ENCODE measurements at places on chromosomes 16 and 17.
A peak's percentile ranks its signal among the peaks of the same experiment; 100 is the strongest.

DNA sequence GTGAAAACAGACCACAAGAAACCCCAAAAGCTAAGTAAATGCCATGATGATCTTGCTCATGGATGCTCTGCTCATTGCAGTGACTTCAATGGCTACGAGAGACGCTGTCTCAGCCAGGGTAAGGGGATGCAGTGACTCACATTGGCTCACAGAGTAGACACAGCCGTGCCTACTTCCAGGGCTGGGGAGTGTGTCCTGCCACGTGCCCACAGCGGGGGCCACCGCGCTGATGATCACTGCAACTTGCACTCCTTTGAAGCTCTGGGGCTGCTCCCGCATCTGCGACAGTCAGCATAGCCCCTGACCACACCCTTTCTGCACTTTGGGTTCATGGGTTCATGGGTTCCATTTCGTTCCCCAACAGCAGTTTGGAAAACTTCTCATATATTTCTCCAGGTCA, 231.4 kb upstream of the RPL38 start:
- DNase-seq: no peak

GRCh38 chr17:58487589-58488427, at the start of gene HSF5:
Gene HSF5 (minus strand): TSS chr17:58488408. CDS start chr17:58488274, 134 bp downstream.
- no peak for DNase-seq

- no peak for DNase-seq
Observed at GRCh38 chr17:46986366-46986765, 7.3 kb upstream of the RPRML start.

DNA sequence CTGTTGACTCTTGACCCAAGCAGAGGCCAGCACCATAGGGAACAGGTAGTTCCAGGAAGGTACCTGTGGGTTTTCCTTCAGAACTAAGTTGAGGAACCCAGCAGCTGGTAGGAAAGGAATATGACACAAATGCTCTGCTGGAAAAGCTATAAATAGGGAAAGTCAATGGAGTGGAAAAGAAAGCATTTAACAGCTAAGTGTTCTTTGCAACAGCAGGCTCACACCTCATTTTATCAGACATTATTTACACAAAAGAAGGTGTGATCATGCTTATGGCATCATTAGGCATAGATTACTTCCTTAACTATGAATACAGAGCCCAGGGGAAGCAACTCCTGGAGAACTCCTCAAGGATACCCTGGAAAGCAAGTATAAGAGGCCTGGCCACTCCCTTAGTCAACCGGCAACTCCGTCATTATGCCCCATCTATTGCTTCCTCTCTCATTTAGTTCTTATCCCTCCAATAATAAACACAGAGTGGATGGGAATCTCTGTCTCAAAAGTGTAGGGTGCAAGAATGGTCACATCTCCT, 128.1 kb downstream of the HS3ST2 start:
- DNase-seq: no peak

DNA sequence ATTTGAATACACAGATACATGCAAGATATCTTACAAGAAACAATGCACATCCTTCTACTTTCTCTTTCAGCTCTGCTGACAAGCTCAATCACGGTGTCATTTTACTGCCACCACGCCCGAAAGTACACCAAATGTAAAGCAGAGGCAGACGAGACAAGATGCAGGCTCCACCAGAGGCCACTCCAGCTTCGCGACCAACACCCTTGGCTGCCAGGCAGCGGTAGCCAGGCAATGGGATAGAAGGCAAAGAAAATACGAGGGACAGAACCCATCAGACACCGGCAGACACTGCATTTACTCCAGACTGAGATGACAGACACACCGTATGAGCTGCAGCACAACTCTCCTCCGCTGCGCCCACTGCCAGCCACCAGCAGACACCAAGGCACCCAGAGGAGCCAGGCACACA, 41.0 kb downstream of the USP22 start:
- peak; percentile 35 for DNase-seq

DNA sequence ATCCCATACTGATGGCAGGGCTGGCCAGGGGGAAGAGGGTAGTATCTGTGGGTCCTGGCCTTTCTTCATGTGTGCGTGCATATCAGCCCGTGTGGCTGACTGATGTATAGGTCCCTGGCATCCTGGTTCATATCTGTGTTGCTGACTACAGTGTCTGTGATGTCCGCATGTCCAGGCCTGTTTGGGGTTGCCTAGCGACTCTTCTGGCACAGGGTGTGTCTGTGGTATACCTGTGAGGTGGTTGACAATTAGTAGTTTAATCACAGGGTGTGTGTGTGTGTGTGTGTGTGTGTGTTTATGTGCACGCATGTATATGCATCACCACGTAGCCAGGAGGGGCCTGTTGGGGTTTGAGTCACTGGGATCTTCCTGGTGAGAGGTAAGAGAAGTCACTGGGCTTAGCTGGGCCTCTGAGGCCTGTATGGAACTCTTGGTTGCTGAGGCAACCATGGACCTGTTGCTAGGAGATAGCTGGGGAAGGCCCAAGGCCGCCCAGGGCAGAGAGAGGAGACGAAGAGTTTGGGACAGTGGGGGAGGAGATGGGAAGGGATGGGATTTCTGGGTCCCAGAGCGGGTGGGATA, 603 bp upstream of the TMEM95 start:
- no peak for DNase-seq

GRCh38 chr17:17328251-17328650, 25.1 kb downstream of the NT5M start:
- no peak for DNase-seq

- no peak for DNase-seq
Observed at GRCh38 chr16:85473909-85474620, 139.1 kb upstream of the GSE1 start.

- no peak for DNase-seq
Observed at GRCh38 chr16:88731699-88732098, 25.4 kb downstream of the CTU2 start.

DNA sequence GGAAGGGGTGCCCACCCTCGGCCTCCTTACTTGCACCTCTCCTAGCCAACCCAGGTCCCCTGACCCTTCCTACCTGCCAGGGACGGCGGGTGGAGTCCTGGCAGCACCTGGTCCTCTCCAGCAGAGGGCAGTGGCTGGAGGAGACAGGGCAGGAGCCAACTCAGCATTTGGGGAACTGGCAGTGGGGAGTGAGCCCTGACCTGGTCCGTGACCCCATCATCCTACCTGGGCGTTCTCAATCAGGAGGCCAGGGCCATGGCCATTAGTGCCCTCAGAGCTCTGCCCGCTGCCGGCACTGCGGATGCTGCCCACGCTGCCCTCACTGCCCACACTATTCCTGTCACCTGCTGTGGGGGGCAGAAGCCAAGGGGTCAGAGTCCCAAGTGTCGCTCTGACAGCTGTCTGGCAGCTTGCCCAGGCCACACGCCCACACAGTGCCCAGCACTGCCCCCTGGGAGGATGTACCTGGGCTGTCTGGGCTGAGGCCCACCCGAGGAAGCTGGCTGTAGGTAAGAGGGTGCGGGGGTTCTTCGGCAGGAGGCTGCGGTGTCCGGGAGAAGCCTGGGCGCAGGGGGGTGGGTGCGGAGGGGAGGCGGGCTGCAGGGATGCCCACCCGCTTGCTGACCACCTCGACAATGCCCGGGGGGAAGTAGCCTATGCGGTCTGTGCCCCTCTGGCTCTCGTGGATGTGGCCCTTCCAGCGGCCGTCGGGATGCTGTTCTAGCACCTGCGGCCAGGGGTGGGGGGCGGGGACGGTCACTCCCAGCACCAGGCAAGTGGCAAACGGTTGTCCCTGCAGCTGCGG, 10.8 kb downstream of the CASKIN2 start:
- no peak for DNase-seq

DNA sequence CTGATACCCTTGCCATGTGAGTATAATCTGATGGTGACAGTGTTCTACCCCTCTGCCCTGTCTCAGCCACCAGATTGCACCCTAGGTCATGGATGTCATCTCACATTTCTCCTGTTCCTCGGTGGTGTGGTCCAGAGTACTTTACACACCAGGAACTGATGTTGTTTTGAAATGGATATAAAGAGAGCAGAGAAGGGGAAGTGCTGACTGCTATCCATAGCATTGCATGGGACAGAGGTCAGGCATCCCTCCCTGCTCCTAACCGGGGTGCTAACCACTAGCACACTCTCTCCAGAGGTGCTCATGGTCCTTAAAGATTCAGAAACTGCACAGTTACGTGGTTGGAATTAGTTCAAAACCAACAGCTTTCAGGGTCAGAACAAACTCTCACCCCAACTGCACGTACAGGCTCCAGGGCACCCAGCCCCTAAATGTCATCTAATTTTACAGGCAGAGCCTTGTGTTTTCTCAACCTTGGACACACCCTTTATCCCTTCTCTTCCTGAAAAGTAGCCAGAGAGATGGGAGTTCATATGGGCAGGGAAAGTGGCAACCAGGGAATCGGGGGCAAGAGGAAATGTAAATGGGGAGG, 16.3 kb downstream of the TTLL6 start:
- no peak for DNase-seq

DNA sequence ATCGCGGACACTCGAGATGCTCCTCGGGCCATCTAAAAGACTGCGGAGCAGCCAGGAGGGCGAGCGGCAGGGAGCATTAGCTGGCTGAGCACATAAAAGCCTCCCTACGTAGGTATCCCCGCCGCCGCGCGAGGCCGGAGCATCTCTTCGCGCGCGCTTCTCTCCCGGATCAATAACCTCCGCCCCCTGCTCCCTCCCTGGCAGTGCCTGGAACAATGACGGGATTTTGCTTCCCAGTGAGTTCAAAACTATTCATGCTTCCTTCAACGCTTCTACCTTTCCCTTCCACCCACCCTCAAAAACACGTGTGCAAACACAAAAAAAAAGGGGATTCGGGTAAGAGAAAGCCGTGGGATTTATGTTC, 984 bp downstream of the CENPV start:
- no peak for DNase-seq

GRCh38 chr17:13420878-13421277, 180.9 kb downstream of the HS3ST3A1 start:
- no peak for DNase-seq

DNA sequence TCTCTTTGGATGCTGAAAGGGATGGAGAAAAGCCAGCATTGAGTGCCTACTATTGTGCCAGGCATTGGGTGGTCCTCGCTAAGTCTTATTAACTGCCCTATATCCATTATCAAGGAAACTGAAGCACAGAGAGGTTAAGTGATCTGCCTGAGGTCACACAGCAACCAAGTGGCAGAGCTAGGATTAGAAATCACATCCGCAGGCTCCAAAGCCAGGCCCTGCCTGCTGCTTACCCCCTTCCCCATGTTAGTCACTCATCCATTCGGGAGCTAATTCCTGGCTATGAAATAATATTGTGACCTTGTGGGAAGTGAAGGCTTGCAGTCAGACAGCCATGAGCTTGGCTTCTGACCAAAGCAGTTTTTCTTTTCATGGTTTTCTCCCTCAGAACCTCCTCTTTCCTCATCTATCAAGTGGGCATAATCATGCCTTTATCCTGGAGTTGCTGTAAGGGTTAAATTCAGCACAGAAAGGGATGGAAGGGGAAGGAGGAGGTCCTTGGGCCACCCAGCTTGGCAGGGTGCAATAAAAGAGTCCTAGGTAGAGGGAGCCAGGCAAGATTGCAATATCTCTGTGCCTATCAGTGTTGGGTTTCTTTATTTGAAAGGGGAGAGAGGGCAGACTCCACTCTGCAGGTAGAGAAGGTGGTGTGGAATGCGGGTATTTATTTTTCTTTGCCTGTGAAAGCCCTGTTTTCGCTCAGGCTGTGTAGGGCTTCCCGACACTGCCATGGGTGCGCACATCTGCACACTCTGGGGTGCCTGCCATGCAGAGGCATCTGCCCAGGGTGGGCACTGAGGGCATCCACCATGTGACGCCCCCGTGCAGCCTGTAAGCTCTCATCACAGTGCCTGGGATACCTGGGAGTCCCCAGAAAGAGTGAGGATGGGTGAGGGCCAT, 11.3 kb downstream of the RAI1 start:
- DNase-seq: no peak

DNA sequence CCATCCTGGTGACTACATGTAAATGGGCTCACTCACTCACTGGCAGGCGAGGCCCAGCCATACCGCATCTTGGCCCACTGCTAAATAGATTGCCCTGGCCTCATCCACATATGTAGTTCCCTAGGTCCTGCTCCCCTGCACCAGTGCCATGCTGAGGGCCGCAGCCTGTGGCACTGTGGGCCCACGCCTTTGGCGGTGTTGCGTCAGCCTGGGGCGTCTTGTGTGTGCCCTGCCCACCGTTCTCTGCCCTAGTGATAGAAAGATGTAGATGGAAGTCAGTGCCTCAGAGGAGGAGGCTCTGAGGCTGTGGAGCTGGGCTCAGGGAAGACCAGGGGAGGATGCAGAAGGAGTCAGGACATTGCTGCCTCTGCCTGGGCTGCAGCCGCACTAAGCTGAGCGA, 18.9 kb downstream of the C17orf75 start:
- DNase-seq: no peak

DNA sequence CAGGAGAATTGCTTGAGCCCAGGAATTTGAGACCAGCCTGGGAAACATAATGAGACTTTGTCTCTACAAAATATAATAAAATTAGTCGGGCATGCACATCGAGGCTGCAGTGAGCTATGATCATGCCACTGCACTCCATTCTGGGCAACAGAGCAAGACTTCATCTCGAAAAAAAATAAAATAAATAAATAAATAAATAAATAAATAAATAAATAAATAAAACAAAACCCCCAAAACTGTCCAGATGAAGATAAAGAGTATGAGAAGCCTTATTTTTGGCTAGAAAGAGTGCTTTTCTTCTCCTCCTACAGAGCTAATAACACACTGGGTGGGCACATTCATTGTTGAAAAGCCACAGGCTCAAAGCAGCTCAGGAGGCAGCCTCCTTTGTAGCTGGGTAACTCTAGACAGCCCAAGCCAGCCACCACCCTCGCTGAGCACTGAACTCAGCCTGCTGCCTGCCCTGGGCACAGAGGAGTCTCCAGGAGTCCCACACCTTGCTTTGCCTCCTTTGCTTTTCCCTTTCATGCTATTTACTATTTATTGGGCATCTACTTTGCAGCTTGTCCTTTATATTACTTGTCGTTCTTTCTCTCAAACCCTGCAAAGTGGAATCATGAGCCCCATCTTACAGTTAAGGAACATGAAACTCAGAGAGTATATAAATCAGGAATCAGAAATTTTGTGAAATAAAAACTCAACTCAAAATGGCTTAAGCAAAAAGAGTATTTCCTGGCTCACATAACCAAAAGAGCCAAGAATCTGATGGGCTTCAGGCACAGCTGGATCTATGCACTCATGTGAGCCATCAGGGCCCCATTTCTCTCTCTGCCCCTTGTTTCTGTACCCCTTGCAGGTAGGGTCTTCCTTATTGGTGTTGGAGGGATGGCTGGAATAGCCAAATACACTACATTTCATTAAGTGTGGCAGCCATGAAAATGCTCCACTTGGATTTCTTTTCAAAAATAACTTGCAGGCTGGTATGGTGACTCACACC, 18.1 kb upstream of the C16orf87 start:
- no peak for DNase-seq

DNA sequence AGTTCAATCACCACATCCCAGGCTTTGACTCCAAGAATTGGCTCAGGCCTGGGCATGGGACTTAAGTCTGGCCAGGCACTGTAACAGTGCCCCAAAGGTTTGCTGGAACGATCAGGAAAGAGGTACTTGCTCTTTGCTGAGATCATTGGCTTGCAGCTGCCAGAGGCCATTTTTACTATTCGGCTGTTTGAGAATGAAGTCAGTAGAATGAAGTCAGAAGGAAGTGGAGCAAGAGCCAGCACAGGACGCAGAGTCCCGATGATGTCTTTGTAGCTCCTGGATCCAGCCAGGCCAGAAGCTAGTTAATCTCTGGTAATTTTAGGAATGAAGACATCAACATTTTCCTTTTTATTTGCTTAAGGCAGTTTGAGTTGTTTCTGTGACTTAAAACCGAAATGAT, 195.5 kb downstream of the RAB11FIP4 start:
- DNase-seq: no peak

- peak; percentile 10 for DNase-seq
Observed at GRCh38 chr16:68737730-68738629, 888 bp downstream of the CDH1 start.

GRCh38 chr16:86462334-86463084, 47.8 kb upstream of the FOXF1 start:
- DNase-seq: no peak
